AG08396 (cell line): ENCODE measurements at places on chromosomes 3 and 15.

- DNase-seq = no peak
Observed at GRCh38 chr3:70421506-70421905, 109.1 kb upstream of the MDFIC2 start.

GRCh38 chr3:8724108-8724752, 9.4 kb upstream of the CAV3 start:
- no peak for DNase-seq

DNA sequence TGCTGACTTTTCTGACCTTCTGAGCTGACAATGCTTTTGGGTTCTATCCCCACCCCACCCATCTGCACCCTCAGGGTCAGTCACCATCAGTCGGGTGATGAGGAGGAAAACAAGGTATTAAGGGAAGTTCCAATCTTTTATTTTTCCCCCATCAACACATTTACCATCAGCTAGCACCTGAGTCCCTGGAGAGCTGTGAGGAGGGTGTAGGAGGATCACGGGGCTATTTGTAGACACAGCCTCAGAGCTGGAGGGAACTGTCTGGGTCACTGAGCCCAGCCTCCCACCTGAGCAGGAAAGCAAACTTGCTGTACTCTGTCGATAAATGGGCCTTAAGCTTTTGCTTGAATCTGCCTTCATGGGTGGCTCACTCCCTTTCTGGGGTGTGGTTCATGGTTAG, 24.8 kb upstream of the ZFAND6 start:
- no peak for DNase-seq

DNA sequence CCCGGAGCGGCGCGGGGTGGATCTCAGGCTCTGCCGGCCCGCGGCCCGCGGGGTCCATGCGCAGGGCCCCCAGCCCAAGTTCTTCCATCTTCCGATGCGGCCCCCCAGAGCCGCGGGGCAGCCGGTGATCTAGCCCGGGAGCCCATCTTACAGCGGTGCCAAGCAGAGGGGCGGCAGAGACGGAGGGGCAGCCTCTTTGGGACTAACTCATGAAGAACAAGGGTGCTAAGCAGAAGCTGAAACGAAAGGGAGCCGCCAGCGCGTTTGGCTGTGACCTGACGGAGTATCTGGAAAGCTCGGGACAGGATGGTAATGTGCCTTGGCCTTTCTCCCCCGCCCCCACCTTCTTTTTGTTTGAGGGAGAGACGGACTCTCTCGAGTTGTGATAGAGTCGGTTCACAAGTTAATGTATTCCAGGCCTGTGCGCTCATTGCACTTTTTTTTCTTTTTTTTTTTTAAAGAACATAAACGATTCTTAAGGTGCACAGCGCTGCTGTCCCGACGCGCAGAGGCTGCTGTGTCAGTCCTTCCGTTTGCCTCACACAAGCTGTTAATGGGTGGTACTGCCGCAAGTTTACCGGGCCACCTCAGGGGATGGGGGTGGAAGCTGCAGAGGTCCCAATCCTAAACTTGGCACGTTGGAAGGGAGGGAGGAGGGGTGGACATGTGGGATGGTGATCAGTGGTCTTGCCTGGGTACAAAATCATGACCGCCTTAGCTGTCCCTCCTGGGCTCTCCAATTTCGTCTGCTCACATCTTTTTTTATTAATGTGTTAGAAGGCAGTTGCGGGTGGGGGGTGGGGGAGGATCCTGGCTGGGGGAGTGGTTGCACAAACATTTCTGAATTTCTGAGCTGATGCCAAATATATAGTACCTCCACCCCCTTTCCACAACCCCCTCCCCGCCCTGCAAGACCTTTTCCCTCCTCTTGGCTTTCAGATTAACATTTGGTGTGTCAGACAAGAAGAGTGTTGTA, 801 bp downstream of the ARHGAP31 start:
- peak; percentile 28 for DNase-seq

DNA sequence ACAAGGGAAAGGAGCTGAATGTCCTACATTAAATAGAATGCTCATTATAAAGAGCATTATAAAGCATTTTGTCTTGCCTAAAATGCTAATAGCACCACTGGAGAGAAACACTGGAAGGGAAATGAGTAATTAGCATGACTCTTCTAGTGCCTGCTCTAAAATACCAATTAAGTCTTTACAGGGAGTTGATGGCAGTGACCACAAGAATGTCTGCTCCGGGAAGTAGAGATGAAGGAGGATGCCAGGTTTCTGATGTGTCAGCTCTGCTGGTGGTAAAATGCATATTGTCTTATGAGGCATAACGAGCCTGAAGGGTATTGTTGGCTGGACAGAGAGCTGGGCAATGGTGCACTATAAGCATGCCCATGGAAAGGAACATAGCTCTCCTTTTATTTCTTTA, 49.5 kb downstream of the MYLK start:
- DNase-seq = peak; percentile 38

DNA sequence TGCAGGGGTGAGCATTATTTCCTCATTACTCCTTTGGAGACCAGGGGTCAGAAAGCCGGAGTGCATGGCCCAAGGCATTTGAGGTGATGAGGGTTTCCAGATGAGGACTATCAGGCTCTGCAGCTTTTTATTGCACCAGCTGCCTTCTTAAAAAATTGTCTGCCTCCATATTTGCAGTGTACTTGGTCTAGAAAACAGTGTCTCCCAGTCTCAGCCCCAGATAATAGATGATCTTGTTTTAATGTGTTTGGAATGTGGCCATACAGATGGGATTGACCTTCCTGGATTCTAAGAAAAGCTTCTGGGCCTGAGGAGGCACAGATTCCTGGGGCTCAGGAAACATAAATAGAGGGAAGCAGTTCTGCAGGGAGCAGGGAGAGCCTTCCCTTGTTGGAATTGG, 123.3 kb downstream of the GABRG3 start:
- DNase-seq = no peak

- DNase-seq = no peak
Observed at GRCh38 chr15:39589815-39590644, 9.2 kb downstream of the THBS1 start.

- DNase-seq = no peak
Observed at GRCh38 chr3:172517859-172518466, 5.3 kb downstream of the TNFSF10 start.

GRCh38 chr3:51799879-51800749, 21.1 kb upstream of the IQCF6 start:
- DNase-seq = peak; percentile 59

DNA sequence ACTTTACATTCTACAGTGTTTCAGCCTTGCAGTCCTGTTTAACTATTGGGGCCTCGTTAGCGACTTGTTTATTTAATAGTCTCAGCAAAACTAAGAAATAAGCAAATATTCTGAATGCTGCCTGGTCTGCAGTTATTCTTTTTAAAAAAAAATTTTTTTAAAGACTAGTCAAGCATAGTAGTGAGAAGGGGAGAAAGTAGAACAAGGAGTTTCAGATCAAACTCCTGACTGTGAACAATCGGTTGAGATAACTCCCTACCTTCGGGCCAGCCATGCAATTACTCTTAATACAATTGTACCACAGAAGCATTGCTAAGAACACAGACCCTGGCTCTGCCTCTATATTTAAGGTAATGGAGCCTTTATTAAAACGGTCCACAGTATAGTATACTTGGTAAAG, 5.8 kb upstream of the DUT start:
- DNase-seq = no peak

- DNase-seq = no peak
Observed at GRCh38 chr3:67561266-67561665, 93.1 kb downstream of the SUCLG2 start.

DNA sequence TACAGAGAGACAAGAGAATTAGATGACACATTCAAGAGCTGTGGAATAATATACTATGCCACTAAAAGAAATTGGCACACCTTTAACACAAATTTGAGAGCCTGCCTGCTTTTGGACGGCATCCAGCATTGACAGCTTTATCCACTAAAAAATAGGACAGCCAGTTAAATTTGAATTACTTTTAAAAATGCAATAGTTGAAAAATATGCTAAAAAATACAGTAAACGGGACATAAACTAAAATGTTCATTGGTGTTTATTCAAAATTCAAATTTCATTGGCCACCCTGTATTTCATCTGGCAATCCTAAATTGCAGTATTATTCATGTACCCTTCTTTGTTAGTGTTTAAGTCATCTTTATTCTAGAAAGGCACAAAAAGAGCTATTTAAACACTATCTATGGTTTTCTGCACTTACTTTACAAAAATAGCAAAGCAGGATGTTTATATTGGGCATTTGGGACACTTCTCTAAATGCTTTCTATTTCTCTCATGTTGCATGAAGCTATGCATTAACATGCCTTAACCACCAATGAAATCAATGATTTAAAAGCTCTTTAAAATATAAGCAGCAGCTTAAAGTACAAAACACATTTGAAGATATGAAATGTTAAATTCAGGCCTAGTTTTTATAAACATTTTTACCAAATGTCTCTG, 160.1 kb downstream of the NEK10 start:
- no peak for DNase-seq

- no peak for DNase-seq
Observed at GRCh38 chr3:65354880-65355279, 667.1 kb upstream of the ADAMTS9 start.

- no peak for DNase-seq
Observed at GRCh38 chr3:131803113-131803512, 231.7 kb downstream of the CPNE4 start.

GRCh38 chr3:64691051-64691450, 3.3 kb upstream of the ADAMTS9 start:
- no peak for DNase-seq

GRCh38 chr15:44163370-44163769, 31.7 kb downstream of the FRMD5 start:
- DNase-seq = no peak
